Kidney epithelial cell (primary cell): ENCODE measurements at places on chromosomes 11 and 22.

DNA sequence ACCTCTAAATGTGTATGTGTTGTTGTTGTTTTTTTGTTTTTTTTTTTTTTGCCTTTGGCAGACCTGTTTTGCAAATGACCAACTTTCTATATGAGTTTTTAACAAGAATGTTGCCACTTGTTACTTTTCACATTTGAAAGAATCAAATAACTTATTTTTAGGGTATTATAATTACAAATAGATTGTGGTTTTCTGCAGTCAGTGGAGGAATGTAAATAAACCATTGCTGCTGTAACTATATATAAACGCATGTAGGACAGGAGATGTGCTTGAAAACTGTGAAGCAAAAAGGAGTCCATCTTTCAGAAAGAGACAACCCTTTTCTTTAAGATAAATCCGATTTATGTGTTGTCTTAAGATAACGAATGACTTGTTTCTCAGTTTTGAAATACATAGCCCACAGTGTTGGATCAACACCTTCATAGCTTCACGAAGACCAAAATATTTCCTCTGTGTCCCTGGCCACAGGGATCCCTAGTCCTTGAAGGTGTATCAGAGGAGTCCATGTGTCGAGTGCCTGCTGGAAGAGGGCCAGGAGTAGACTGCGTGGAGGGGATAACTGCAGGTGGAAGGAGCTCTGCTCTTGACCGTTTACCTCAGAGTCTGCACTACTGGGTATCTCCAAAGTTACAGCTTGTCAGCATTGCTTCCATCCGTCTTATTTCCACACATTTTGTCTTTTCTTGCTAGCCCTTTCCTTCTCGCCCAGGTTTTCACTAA, 24.7 kb downstream of the TNRC6B start:
- no peak for DNase-seq

DNA sequence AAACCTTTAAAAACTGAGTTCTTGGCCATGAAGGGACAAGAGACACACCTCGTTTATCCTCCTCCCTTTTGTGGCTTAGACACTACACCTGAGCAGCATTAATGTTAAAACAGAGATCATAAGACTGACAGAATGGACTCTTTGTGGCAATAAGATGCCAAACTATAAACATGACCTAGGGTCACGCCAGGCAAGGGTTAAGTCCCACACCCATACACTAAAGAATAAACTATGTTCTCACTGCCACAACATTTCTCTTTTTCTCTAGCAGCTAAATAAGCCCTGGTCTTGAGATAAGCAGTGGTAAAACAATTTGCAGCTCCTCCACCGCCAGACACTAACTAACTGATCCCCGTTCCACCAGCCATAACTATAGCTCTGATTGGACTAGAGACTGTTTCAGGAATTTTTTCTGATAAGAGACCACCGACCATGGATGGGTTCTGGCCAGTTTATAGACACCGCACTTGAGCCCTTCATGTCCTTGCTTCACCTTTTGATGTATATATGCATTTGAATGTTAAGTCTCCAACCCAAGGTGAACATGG, 4.9 kb upstream of the SLCO2B1 start:
- no peak for DNase-seq

DNA sequence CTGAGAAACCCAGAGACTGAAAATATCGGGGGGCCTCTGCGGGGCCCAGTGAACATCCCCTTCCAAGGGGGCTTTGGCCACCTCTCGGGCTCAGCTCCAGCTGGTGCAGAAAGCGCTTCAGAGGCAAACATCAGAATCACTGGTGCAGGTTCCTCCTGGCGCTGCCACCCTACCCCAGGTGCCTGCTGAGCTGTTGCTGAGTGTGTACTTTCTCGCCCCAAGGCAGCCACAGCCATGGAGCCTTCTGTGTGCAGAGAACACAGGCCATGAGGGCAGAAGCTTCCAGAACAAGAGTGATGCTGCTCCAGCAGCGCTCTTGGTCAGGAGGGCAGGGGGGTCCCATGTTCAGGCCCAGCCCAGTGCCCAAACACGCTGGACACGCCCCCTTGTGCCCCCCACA, 6.3 kb downstream of the DRD4 start:
- no peak for DNase-seq

- no peak for DNase-seq
Measured at GRCh38 chr11:107651672-107652071, 60.2 kb downstream of the SLN start.
